ENCODE measurements at places on chromosomes 3 and 15. TPM values are rescaled to one million over a fixed set of nuclear protein-coding genes. Genes with fewer than 3 reads are reported as not detected.

UNC13C gene
- total RNA-seq: not detected

FBXO40 gene
- total RNA-seq: not detected

VEPH1 gene
- total RNA-seq: not detected

PLA2G4B gene
- total RNA-seq: 13.1 TPM

SAMD7 gene
- total RNA-seq: not detected

CYP8B1 gene
- not detected for total RNA-seq

SI gene
- not detected for total RNA-seq

SPRED1 gene
- total RNA-seq: 0.31 TPM

AGBL1 gene
- total RNA-seq: not detected

KLHL6 gene
- total RNA-seq: 27.4 TPM

GPR62 gene
- not detected for total RNA-seq

GABRR3 gene
- total RNA-seq: not detected

CPNE4 gene
- not detected for total RNA-seq
